ENCODE measurements at places on chromosomes 12 and 14. TPM values are rescaled to one million over a fixed set of nuclear protein-coding genes. Genes with fewer than 3 reads are reported as not detected.

DNA sequence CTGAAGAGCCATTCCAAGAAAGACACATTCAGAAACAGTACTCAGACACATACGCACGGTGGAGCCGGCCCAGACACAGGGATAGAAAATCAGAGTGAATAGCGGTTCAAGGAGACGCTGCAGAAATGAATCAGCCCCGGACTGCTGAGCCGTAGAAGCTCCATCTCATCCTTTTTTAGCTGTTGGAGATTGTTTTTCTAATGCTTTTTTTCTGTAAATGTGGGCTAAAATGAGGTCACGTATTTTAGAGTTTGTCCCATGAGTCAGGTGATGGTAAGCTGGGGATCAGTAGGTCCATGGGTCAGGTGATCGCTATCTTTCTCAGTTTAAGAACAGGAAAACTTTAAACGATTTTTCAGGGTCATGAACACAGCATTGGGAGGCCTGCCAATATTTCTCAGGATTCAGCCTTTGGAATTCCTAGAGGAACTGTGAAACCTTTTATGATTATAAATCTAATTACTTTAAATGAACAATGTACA lies 202.4 kb downstream of the ITPR2 start:
- no peak for DNase-seq
- H3K36me3 ChIP-seq: no peaks in the 10 kb centered on the region
- H3K4me3 ChIP-seq: no peak overlapping the region
- no peaks in the 10 kb centered on the region for H3K27me3 ChIP-seq
- H3K4me1 ChIP-seq: no peaks in the 10 kb centered on the region

GRCh38 chr14:75390183-75390582 lies 37.6 kb upstream of the JDP2 start:
- no peak overlapping the region for H3K27ac ChIP-seq
- no peaks in the 10 kb centered on the region for H3K4me1 ChIP-seq
- H3K4me3 ChIP-seq: no peak overlapping the region
- no peaks in the 10 kb centered on the region for H3K36me3 ChIP-seq

PTPN21 gene
- total RNA-seq: 14.4 TPM

GRCh38 chr12:5038781-5039311 lies 4.8 kb upstream of the KCNA5 start:
- no peaks in the 10 kb centered on the region for H3K36me3 ChIP-seq
- no peak for DNase-seq
- H3K27me3 ChIP-seq: peaks cover 14% of the 10 kb centered on the region
- no peak overlapping the region for H3K4me3 ChIP-seq
- no peak overlapping the region for H3K27ac ChIP-seq

- no peaks in the 10 kb centered on the region for H3K27me3 ChIP-seq
- H3K27ac ChIP-seq: no peak overlapping the region
- no peaks in the 10 kb centered on the region for H3K4me1 ChIP-seq
Observed at GRCh38 chr12:118332511-118332910, 40.2 kb downstream of the TAOK3 start.

DNA sequence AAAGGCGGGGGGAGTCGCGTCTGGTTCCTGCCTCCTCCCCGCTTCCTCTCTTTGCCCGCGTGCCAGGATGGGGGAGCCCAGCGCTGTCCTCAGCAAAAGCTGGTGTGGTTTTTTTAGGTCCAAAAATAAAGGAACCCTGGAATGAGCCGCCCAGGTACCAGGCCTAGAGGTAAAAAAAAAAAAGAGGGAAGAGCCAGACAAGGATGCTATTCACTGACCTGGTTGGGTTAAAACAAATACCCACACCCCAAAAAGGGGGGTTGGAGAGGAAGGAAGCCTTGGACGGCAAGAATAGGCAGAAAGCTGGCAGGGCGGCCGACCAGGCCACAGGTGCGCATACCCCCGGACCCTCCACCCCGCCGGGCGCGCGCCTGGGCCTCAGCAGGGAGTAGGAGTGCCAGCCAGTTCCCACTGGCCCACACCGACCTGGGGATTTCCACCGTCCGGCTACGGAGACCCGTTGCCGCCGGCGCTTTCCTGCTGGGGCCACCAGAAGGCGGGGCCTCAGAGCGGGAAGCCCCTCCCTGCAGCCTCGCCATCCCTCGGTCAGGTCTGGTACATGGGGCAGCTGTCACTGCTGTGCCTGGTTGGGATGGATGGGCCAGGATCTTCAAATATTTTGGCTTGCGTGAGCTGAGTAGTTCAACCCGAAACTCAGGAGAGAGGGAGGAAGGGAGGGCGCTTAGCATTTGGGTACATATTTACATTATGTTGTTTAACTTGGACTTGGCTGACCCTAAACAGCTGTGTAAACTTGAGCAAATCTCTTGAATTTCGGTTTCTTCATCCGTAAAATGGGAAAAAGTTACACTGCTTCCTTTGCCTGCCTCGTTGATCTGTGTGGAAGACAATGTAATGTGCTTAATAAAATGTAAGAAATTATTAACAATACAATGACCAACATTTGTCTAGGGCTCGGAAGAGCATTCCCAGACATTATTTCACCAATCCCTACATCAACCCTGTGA lies 5.4 kb upstream of the IRF2BPL start:
- peak; percentile 84 for DNase-seq
- peaks cover 23% of the 10 kb centered on the region for H3K4me1 ChIP-seq
- no peaks in the 10 kb centered on the region for H3K27me3 ChIP-seq
- H3K27ac ChIP-seq: peak overlapping the region; percentile 99

NACA gene
- 1,386 TPM for total RNA-seq

UBE3B gene
- total RNA-seq: 54.7 TPM
